Brain pericyte (primary cell): ENCODE measurements at places on chromosomes 6 and 20.
A peak's percentile ranks its signal among the peaks of the same experiment; 100 is the strongest.

GRCh38 chr6:144008120-144008811 is at the start of gene PLAGL1:
PLAGL1 (minus strand) TSS chr6:144008259; CDS start chr6:143948136, 60,123 bp downstream.
- DNase-seq: no peak

- no peak for DNase-seq
Measured at GRCh38 chr20:6123649-6124014, 802 bp upstream of the FERMT1 start.

GRCh38 chr6:72864799-72865198 is 242.9 kb downstream of the KCNQ5 start:
- no peak for DNase-seq

DNA sequence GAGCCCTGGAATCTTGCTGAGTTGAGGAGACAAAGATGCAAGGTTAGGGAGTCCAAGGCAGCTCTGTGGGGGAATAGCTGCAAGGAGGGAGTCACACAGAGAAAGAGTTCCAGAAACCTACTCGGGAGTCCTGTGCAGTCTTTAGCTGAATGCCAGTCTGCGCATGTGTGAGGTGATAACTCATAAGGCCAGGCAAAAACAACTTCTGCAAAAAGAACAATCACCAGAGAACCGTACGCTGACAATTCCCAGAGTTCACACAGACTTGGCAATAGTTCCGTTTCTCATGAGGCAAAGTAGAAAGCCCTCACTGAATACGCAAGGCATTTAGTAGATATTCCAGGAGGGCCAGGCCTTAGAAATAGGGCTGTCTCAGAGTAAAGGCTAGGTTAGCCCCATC is 135.2 kb upstream of the TAB2 start:
- no peak for DNase-seq

- no peak for DNase-seq
Measured at GRCh38 chr6:15893556-15894253, 230.9 kb upstream of the DTNBP1 start.

- no peak for DNase-seq
Measured at GRCh38 chr6:167997642-167998041, at the start of gene KIF25. KIF25 (plus strand) TSS chr6:167997671; CDS start chr6:168029586, 31,915 bp downstream.

GRCh38 chr6:65627015-65627414 is 80.0 kb downstream of the EYS start:
- DNase-seq: no peak

DNA sequence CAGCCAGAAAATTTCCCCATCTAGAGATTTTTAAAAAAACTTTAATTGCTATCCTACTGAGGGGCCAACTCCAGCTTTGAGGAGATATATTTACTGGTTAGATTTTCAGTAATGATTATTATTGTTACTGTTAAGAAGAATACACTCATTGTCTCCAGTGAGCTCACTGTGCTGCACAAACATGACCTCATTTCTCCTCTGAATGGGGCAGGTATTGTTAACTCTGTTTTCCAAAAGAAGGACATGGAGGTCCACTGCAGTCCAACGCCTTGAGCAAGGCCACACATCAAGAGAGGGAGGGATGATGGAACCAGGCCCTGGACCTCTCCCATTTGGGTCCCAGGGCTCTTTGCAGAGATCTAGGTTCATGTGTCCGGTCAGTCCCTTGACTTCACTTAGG is 13.9 kb upstream of the SCUBE3 start:
- DNase-seq: no peak

GRCh38 chr6:149153100-149153499 is 164.4 kb upstream of the TAB2 start:
- DNase-seq: no peak

GRCh38 chr6:38503032-38503773 is 136.5 kb downstream of the BTBD9 start:
- no peak for DNase-seq

GRCh38 chr6:117547688-117548621 is 54.4 kb downstream of the GOPC start:
- DNase-seq: no peak

DNA sequence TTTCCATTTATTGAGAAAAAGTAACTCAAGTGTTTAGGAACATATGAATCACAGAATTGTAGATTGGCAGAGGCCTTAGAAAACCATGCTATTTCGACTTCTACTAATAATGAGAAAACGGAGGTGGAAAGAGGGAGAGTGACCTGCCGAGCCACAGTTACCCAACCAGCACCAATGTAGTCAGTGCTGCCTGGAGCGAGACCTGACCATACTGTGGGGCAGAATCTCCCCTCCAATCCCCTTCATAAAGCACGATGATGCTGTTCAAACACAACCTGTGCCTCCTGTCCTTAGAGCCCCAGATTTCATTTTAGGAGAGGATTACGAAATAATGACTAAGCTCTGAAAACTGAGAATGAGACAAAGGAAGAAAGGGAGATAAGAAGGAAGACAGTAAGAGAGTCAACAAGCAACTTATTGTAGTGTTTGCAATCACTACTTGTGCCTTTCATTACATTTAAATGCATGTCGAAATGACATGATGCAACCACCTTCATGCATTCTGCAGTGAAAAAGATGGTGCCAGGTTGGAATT is 70.6 kb downstream of the ATXN1 start:
- no peak for DNase-seq

DNA sequence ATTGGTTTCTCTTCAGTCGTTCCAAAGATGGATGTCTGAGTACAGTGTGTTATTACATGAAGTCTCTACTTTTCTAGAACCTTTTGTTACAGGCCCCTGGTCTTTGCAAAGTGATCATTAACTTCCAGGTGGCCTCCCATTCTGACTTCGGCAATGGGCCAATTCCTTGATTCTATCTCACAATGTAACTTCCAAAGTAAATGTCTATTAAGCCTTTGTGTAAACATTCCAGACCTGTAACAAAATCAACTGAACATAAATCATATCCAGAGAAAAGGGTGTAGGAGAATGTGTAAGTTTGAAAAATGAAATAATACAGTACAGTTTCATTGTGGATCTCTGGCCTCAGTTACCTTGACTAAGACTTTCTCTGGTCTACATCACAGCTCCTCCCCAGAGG is 187.8 kb upstream of the JAG1 start:
- no peak for DNase-seq

GRCh38 chr6:163900570-163900969 is 486.1 kb downstream of the QKI start:
- DNase-seq: peak; percentile 47

DNA sequence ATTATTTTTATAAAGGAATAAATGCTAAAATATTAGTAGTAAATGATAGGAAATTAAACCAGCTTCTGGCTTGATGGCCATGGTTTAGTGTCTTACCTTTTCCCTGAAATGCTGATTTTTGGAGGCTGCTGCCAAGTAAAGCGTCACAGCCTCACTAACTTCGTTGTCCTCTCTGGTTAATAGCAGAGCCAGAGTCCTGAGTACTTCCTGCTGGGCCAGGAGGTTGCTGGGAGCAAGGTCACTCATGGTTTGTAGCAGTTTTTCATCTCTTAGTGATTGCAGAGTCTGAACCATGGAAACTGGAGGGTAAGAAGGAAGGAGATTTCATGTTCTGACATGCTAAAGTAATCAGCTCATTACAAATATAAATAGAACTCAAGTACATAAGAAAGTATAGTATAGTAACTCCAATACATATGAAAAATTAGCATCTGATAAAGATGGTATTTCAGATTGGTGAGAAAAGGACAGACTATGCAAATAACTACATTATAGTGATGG is 26.5 kb upstream of the ARMH2 start:
- DNase-seq: no peak

GRCh38 chr20:53343448-53343847 is 250.2 kb downstream of the ZNF217 start:
- DNase-seq: no peak

- DNase-seq: no peak
Measured at GRCh38 chr20:60791823-60792222, 460.2 kb upstream of the CDH4 start.

DNA sequence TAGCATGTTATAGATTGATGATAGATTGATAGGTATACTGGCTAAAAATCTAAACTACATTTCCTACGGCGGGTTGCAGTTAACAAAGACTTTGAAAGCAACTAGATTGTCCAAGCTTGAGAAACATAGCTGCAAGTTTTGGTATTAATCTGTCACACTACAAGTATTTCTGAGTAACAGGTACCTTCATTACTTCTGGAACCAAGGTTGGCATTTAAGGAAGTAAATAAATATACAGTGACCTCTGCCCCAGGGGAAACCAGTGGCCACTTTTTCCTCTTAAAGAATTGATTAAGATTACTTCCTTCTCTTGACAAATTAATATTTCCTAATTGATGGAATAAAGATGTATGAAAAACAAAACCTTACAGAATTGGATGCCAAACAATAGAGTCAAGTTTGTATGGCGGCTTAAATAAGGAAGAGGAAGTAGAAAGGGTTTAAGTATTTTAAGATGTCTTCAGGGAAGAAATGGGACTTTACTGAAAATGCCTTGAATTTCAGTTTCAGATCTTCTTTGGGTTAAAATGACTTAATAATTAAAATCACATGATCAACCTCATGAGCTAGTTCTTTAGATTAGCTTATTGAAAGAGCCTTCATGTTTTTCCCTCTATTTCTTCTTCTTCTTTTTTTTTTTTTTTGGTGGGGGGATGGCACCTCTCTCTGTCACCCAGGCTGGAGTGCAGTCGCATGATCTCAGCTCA is 132.8 kb downstream of the DOK5 start:
- DNase-seq: no peak

- DNase-seq: no peak
Measured at GRCh38 chr20:49904440-49905214, 10.7 kb downstream of the SPATA2 start.

- DNase-seq: no peak
Measured at GRCh38 chr6:79066330-79066729, 11.7 kb downstream of the PHIP start.

GRCh38 chr20:47287609-47288144 is 68.8 kb downstream of the ZMYND8 start:
- DNase-seq: no peak

GRCh38 chr20:34988191-34988540 is 32.5 kb downstream of the MYH7B start:
- DNase-seq: no peak

GRCh38 chr6:148890096-148890495 is 143.3 kb downstream of the UST start:
- DNase-seq: no peak

GRCh38 chr20:50475681-50476292 is 34.4 kb upstream of the PTPN1 start:
- no peak for DNase-seq

GRCh38 chr6:89145091-89145955 is 532 bp upstream of the PM20D2 start:
- DNase-seq: no peak
